ENCODE measurements at places on chromosomes 1 and 21.

- DNase-seq: no peak
Measured at GRCh38 chr1:15696956-15697521, 12.9 kb downstream of the PLEKHM2 start.

GRCh38 chr1:2014181-2014580, 5.0 kb upstream of the GABRD start:
- DNase-seq: no peak

DNA sequence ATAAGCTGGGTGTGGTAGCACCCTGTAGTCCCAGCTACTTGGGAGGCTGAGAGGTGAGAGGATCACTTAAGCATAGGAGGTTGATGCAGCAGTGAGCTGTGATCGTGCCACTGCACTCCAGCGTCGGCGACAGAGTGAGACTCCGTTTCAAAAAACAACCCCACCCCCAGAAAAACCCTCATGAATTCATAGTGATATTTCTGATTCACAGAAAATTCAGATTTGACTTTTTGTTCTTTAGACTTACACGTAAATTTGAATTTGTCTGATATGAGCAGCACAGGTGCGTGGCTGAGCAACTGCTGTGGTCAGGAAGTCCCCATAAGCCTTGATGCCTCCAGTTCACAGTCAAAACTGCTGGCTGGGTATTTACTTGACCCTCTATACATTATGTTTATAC, 10.0 kb upstream of the MORC3 start:
- DNase-seq: no peak

GRCh38 chr1:227758366-227758765, 23.1 kb downstream of the SNAP47 start:
- no peak for DNase-seq

GRCh38 chr1:220186752-220187151, 85.5 kb downstream of the RAB3GAP2 start:
- no peak for DNase-seq

DNA sequence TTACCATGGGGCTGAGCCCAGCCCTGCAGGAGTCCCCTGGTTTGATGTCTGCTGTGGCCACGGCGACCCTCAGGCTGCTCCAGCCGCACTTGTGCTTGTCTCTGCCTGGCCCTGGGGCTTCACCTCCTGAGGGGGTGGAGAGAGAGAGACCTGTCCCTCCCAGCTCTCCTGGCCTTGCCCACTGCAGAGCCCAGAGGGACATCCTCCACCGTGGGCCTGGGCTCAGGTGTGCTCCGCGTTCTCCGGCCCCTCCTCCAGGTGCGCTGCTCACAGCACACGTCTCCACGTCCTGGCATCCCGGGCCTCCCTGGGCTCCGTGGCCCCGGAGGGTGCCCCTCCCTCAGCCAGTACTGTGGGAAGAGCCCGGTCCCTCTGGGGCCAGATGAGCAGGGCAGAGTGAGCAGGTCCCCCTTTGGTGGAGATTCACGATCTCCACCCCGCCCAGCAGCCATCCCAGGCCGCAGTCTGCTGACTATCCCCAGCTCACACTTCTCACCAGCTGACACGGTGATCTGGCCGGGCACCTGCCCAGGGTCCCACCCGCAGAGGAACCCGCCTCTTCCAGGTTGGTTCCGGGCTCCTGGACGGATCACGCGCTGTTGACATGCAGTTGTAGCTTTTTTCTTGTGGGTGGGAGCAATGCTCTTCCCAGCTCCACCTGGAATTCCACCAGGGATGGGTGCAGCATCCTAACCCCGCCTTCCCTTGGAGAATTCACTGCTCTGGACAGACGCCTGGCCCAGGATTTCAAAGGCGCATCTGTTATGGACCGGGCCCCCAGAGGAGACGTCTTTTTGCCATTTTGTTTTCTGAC, 41.8 kb upstream of the POFUT2 start:
- no peak for DNase-seq

DNA sequence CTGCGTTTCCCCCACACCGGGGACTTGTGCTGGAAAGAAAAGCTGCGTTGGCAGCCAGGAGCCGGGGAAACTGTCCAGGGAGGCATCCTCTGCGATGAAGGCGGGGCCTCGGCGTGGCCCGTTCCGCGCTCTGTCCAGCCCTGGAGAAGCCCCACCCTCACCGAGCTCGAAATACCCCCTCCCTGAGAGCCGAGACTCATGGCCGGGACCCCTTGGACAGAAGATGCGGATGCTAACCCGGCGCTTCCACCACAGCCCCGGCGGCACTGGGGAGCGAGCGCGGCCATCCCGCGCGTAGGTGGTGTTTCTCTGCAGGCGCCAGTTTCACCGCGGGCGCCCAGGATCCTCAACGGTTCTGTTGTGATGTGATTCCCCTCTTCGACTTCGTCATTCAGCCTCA, 31.6 kb downstream of the PDE9A start:
- no peak for DNase-seq

DNA sequence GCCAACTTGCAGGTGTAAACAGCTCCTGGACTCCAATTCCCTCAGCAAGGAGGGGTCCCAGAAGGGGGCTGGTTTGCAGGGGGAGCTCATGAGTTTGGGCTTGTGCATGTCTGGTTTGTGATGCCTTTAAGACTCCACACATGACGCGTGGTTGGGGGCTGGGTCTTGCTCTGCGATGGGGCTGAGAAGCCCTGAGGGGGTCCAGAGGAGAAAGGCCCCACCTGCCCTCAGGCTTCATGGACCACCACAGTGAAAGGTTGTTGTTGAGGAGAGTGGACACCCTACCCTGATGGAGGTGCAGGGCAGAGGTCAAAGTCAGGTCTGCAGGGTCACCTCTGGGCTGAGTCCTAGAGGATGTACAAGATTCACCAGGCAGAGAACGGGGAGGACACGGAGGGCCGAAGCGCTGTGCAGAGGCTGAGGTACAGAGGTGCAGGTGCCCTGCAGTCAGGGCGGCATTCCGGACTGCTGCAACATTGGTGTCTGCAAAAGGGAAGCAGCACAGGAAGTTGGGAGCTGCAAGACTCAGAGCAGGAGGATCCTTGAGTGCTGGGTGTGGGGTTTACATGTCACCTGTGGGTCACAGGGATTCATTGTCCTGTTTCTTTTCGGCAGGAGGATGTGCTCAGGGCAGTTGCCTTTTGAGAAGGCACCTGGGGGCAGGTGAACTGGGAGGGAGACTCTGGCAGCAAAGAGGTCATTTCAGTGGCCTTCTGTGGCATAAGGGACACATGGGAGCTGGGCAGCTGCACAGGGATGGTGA, 399.4 kb downstream of the PTPRU start:
- no peak for DNase-seq

- no peak for DNase-seq
Measured at GRCh38 chr1:235013512-235013911, 115.1 kb downstream of the TOMM20 start.

DNA sequence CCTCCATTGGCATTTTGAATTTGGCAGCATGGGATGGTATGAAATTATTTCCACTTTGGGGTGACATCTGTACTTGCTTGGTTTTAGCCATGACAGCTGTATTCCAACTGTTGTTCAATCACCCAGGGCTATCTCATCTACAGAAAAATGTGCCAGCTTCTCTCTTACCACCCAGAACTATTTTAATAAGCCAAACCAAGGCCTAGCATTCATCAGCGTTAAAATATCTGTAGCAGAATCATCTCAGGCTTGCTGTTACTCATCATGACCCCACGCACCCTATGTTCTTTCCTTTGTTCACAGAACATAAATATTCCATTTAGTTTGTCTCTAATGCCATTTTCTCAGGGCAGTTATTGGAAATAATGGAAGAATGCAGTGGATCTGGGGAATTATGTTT, 49.8 kb downstream of the GIPC2 start:
- DNase-seq: peak; percentile 73

- DNase-seq: no peak
Measured at GRCh38 chr1:179253286-179253972, 24.0 kb upstream of the ABL2 start.

GRCh38 chr21:39315603-39316445, 2.4 kb upstream of the BRWD1 start:
- DNase-seq: no peak

DNA sequence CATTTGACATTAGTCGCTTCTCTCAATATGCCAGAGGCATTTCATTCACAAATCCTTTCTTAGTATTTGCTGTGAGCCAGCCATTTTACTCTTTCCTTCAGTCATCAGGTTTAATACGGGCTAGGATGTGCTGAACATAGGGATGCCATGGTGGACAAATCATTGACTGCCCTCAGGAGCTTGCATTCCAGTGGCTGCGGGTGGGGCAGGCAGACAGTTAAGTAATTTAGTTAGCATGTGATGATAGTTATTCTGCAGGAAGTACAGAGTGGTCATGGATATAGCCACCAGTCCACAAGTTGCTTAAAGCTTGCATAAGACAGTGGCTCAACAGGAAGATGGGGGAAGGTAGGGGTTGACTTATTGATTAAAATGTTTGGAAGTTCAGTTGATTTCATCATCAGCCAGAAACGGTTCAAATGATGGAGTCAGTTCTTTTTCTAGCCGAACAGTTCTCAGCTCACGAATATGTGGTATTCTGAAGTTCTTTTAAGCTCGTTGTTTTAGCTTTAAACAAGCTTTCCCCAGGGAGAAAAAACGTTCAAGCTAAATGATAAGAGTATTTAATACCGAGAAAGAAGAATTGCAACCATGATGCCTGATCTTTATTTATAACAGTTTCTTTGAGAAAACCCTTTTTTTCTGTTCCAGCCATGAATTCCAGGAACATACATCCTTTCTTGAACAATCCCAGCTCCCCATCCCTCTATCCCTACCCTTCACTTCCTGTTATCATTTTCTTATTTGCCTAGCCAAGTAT, 1.4 kb downstream of the SLC22A15 start:
- peak; percentile 80 for DNase-seq

DNA sequence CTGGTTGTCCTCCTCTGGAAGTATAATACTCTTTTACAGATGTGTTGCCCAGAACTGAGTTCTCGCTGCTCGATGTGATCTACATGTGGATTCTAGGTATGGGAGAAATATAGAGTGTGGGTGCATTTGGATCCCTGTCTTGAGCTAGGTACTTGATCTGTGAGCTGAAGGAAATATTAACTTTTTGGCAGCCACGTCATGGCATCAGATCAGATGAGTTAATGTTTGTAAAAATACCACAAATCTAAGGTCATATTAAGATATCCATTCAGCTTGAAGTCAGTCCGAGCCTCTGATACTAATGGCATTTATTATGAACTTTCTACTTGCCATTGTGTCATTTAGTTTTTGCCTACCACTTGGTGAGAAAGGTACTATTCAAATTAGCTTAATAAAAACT, 24.6 kb downstream of the MAPKAPK2 start:
- no peak for DNase-seq

DNA sequence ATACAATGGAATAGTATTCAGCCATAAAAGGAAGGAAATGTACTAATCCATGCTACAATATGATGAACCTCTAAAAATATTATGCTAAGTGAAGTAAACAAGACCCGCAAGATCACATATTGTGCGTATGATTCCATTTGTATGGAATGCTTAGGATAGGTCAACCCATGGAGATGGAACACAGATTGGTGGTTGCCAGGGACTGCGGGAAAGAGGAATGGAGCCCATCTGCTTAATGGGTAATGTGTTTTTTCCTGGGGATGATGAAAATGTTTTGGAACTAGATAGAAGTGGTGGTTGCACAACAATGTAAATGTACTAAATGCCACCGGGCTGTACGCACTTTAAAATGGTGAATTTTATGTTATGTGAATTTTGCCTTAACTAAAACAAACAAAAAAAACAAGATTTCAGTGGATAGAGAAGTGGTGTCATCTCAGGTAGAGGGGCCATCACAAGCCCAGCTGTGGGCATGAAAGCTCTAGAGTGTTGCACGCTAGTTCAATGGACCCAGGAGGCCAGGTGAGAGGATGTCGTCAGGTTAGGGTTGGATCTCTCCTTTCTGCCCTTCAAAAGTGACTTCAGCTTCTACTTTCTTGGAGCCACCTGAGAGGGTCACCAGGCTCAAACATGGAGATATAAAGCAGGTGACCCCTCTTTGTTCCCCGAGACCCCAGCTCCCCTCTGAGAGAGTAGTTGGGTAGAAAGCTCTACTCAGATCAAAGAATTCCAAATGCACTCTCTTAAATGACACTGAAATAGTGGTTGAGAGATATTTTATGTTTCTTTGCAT, 2.5 kb downstream of the C1orf115 start:
- DNase-seq: peak; percentile 19

- DNase-seq: no peak
Measured at GRCh38 chr1:43450251-43450941, 3.3 kb downstream of the HYI start.

GRCh38 chr1:176735201-176735600, 272.2 kb downstream of the PAPPA2 start:
- no peak for DNase-seq

GRCh38 chr1:6601049-6601922, 1.4 kb downstream of the KLHL21 start:
- peak; percentile 85 for DNase-seq

DNA sequence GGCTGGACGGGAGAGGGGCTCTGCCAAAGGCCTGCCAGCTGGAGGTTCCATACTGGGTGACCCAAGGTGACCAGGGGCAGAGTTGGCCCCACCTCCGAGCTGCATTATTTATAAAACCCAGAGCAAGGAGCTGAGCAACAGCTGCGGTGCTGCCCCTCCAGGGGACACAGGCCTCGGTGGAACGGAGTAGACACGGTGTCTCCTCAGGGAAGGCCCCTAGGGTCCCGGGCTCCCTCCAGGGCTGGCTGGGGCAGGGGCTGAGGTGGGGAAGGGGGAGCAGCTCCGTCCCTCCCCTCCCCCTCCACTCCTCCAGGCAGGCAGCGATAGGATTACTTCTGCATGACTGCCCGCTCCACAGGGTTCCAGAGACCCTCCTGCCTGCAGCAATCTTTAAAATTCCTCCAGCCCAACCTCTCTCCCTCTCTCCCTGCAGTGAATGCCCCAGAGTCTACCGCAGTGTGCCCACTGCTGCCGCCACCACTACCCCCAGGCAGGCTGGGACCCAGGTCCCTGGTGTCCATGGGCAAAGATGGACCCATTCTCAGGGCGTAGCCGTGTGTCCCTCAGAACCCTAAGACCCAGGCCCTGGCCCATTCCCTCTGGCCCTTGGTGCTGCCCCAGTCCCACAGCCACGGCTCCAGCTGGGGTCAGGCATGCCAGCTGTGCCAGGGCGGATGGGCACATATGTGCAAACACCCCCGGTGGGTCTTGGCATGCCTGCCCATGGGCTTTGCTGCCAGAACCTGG, 10.8 kb downstream of the AHDC1 start:
- DNase-seq: no peak

GRCh38 chr1:241895013-241895412, 47.0 kb downstream of the EXO1 start:
- no peak for DNase-seq

DNA sequence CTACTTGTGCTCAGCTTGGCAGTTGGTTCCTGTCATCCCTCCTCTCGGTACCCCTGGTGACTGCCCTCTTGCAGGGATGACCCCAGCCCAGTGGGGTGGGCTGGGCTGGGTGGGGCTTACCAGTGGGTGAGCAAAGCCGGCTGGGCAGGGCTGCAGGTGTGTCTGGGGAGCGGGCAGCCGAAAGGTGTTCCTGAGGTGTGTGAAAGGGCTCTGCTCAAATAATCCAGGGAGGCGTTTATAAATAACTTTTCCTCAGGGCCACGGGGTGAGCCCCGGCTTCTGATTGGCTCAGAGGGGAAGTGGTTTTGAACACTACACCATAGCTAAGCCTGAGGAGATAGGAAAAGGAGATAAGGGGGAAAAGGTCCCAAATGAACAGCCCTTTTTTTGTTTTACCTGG, at the start of gene SLC26A9:
TSS of gene SLC26A9 (minus strand) at position 212 of the 400 bp plus-strand sequence. CDS start 7,636 bp downstream, outside the sequence.
- no peak for DNase-seq

- DNase-seq: no peak
Measured at GRCh38 chr1:47558601-47559593, 121.1 kb downstream of the FOXD2 start.
